Stimulated activated CD8-positive, alpha-beta memory T cell treated with anti-CD3 and anti-CD28 coated beads, Interleukin-4, amount 100 ng/mL, for 4 hours (primary cell): ENCODE measurements at places on chromosomes 6 and 20.

DNA sequence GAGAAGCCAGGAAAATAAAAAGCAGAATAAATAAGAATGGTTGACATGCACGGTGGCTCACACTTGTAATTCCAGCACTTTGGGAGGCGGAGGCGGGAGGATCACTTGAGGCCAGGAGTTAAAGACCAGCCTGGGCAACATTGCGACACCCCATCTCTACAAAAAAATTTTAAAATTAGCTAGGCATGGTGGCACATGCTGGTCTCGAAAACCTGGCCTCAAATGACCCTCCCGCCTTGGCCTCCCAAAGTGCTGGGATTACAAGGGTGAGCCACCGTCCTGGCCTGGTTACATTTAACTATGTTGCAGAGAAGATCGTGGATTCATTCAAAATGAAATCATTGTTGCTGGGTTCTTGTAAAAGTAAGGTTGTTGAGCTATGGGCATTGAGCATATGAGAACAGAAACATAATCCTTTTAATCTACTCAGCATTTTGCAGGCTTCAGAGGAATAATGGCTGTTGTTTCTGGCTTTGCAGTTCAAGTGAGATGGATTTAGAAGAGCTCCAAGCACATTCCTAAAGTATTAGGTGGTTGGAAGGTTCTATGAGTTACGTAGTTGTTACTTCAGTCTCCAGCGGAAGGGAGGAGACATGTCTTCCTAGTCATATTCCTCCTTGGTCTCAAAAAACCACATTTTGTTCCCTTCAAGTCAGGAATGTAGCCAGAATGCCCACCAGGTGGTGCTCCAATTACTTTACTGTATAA lies 45.6 kb upstream of the RAB23 start:
- no peak for DNase-seq

GRCh38 chr6:66103354-66103753 lies 396.3 kb upstream of the EYS start:
- DNase-seq, result no peak

GRCh38 chr6:149229096-149229495 lies 88.4 kb upstream of the TAB2 start:
- DNase-seq, result no peak

DNA sequence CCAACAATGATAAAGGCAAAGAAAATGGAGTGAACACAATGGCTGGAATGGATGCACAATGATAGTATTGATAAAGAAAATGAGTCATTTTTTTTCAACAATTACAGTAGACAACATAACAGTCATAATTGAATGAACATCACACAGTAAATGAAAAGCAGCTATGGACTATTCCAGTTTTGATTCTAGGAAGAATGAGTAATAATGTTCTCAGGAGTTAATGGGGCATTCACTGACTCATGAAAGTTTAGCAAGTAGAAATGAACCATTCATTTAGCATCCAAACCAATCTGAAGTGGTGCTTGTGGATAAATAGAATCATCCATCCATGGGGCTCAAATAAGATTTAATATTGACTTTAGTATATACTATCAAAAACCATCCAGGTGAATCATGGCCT lies 1029.5 kb upstream of the GJE1 start:
- no peak for DNase-seq

- no peak for DNase-seq
These were observed 7.0 kb downstream of the CEP250 start for GRCh38 chr20:35462351-35462750.

DNA sequence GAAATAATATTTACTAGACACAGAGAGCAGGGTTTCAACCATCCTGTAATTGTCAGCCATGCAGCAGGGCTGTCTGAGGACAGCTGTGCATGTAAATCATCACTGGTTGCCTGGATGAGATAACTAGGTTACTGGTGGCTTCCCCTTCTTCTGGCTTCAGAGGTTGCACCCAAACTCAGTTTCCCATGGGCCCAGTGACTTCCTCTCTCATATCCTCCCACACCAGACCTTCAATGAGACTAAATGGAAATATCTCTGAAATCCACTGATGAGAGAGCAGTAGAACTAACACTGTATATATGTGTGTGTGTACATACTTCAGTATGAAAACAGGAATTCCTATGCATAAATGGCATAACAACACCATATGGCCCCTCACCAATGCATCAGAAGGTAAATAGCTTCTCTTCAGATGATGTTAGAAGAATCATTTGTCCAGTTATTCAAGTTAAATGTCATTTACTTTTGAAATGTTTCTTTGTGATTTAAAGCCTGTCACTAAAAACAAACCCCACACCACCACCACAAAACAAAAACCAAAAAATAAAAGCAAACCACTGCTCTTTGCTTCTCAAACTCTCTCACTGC lies 51.0 kb upstream of the IL20RA start:
- no peak for DNase-seq

- DNase-seq, result no peak
These were observed 94.7 kb upstream of the CCN2 start for GRCh38 chr6:132045877-132046276.

DNA sequence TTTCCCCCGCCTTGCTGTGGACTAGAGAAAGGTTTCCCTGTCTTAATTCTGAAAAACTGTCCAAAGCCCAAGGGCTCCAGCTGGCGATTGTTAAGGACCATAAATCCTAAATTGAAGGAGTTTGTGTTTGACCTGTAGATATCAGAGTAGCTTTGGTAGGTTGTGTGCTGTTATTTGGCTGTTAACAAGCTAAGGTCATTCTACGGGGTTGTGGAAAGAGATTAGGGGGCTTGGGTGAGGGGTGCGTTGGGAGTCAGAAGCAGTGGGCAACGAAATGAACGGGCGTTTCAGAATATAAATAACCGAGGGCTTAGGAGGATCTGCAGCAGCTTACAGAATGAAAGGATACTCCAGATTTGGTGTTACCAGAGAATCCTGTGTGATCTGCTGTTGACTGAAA lies 32.6 kb upstream of the BTN3A2 start:
- no peak for DNase-seq

GRCh38 chr6:75396005-75396800 lies 97.4 kb downstream of the FILIP1 start:
- no peak for DNase-seq

DNA sequence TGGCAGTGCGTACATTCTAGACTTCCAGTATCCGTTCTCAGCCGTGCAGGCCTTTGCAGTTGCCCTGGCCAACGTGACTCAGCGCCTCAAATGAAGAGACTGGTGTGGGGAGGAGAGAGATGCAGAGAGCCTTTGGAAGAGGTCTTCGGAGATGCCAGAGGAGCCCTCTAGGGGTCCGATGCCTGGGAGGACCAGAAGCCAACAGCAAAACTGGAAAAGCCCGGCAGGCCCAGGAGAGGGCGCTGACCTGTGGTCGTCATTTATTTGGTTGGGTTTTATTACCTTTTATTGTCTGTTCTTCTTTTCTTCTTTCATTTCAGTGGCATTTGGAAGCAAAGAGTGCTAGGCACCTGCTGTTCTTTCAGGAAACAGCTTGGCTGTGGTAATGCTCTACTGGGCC lies 53.3 kb upstream of the TMEM181 start:
- DNase-seq, result no peak

DNA sequence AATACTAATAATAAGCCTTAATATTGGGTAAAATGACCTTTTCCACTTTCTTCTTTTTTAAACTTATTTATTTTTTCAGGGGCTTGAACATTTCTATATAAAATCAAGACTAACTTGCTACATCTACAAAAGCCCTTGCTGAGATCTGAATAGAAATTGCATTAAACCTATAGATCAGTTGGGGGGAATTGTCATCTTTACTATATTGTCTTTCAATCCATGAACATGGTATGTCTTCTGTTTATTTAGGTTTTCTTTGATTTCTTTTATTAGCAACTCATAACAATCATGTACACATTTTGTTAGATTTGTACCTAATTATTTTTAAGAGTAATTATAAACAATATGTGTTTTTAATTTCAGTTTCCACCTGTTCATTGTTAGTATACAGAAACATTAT lies 96.4 kb upstream of the SLC22A23 start:
- DNase-seq, result no peak

GRCh38 chr6:84854811-84855400 lies 90.5 kb upstream of the TBX18 start:
- no peak for DNase-seq

- DNase-seq, result peak; percentile 37
These were observed 728 bp downstream of the ITPR3 start for GRCh38 chr6:33621711-33622388.

- peak; percentile 13 for DNase-seq
These were observed 39.8 kb downstream of the HIVEP1 start for GRCh38 chr6:12051861-12052368.

GRCh38 chr6:140036196-140036595 lies 661.7 kb upstream of the CITED2 start:
- no peak for DNase-seq

- DNase-seq, result no peak
These were observed 179.2 kb upstream of the PHACTR1 start for GRCh38 chr6:12537389-12537788.

DNA sequence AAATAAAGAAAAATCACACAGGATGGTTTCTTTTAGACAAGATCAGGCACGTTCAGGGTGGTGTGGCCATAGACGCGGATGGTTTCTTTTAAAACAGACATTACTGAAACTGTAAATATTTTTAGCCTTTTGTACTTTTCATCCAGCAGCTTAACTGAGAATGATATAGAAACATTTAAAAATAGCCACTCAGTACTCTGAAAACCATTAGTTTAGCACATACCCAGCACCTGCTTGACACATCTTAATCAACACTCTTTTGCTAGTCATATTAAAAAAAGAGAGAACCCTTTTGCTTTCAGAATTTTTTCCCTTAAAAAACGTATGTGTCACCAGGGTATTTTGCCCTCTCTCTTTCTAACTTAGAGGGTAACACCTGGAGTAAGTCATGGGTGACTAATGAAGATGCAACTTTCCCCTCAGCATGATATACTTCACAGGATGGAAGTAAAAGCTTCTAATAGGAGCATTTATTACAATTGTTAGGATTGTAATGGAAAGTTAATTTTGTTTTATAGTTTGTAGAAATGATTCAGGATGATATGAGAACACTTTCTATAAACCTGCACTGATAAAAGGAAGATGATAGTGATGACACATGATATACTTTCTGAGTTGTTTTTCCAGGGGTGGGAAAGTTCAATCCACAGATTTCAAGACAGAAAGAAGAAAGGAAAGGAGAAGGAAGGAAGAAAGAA lies 45.2 kb downstream of the BACH2 start:
- no peak for DNase-seq

DNA sequence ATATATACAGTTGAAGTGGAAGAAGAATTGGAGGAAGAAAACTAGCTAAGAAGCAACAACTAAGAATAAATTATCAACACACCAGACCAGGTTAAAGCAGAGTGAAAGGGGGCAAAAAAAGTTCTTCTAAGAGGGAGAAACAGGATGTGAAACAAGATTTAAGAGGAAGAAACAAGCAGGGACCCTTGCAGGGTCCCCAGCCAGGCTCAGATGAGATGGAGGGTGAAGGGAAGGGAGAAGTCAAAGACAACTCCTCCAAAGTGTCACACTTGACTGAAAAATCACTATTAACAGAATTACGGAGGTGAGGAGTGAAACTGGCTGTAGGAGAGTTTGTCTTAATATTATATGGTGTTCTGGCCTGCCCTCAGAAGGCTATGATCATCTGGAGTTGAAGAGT lies 65.4 kb downstream of the MTFR2 start:
- DNase-seq, result no peak

DNA sequence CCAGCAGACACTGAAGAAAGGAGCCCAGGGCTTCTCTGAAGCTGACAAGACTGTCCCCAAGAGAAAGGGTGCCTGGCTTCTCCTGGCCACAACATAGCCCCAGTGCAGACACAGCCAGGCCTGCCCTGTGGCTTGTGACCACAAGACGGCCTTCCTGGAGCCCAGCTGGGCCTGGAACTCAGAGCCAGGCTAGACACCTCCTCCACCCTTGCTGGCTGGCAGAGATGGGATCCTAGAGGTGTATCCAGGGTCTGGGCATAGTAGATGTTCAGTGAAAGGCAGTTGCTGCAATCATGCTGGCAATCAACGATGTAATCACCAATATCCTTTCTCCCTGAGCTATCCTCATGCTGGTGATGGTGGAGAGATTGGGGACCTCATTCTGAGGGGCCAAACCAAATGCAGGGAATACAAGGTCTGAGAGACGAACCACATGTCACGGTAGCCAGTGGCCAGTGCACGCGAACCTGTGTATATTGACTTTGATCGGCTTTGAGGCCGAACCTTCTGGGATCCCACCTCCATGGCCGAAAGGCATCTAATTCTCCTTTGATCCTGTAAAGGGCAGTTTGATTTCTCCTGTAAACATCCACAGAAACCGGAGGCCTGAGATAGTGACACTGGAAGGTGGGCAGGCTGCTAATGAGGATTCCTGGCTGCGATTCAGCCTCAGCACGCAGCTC lies 115.2 kb downstream of the PSMB1 start:
- DNase-seq, result no peak

GRCh38 chr6:32614366-32615081 lies 22.7 kb upstream of the HLA-DQA1 start:
- no peak for DNase-seq

- DNase-seq, result no peak
These were observed 289.9 kb upstream of the MMS22L start for GRCh38 chr6:97572943-97573342.

GRCh38 chr20:51769976-51770615 lies 1.9 kb upstream of the ATP9A start:
- DNase-seq, result no peak

- DNase-seq, result no peak
These were observed 23.9 kb upstream of the VSTM2L start for GRCh38 chr20:37878835-37879599.
